Coronary artery (tissue), 2 donors: ENCODE measurements at places on chromosomes 11 and 22.
A peak's percentile ranks its signal among the peaks of the same experiment; 100 is the strongest.

GRCh38 chr11:115456019-115456418, 48.2 kb downstream of the CADM1 start:
- DNase-seq = no peak

GRCh38 chr11:114135737-114136151, 76.2 kb downstream of the ZBTB16 start:
- DNase-seq = no peak

- no peak for DNase-seq
These were observed 827 bp upstream of the TNNT3 start for GRCh38 chr11:1918436-1919315.

DNA sequence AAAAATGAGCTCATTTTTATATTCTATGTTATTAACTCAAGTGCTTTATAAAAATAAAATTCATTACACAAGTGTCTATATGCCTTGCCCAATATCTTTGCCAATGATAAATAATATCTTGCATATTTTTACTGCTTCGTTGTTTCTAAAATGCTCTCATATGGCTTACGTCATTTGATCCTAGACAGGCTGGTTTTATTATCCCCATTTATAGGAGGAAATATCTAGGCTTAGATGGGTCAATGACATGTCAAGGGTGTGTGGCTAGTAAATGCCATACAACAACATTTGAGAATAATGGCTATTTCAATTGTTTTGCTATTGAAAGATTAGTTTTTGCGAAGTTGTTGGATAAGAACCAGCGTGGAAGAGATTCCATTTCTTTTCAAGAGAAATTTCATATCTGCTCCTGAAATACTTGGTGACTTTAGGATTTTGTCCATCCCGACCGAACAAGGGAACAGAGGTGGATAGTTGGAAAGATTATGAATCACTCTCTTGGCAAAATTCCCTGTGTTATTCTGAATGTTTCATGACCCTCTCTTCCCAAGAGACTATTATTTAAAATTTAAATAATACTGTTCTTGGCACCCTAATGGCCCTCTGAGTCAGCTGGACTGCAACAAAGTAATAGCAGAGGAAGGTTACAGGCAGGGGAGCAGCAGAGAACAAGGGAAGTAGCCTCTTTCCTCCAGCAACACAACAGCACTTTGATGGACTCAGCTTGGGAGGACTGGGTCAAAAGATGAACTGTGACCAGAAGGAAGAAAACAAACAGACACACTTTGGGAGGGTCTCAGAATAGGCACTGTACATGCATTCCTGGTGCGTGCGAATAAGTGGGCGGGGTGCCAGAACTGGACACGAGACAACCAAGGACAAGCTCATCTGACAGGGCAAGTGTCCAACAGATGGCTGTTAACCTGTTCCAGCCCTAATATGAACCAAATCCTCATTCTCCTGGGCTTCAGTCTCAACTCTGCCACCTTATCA, 94.5 kb downstream of the ME3 start:
- DNase-seq = no peak

GRCh38 chr11:120747850-120748814, 236.6 kb downstream of the GRIK4 start:
- DNase-seq = no peak

- no peak for DNase-seq
These were observed 20.4 kb upstream of the C11orf87 start for GRCh38 chr11:109401545-109401944.

DNA sequence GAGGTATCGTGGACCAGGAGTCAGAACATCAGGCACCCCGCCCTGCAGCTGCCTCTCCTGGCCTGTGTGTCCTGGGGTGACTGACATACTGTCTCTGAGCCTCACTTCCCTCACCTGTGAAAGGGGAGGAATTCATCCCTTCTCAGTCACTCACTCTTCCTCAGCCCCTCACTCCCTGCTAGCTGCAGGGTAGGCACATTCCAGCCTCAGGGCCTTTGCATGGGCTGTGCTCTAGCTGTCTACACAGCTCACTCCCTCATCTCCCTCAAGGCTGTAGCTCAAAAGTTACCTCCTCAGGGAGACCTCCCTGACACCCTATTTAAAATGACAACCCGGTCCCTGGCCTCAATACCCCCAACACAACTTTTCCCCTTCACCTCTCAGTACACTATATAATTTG, 2.5 kb downstream of the TP53I11 start:
- DNase-seq = no peak

DNA sequence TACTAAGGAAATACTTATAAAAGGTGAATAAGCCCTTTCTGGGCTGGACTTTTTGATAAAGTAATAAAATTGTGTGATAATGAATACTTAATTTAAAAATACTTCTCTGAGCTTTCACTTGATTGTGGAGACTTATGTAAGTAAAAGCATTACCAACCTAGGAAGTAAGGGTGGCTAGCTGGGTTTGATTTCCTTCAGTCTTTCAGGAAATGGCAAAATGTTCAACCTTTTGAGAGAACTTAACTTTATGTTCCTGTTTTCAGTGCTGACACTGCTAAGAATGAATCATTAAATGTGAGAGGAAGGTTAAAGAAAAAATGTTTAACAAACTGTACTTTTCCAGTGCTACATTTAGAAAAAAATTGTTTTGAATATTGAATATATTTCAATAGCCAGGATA, 900.3 kb downstream of the METTL15 start:
- no peak for DNase-seq

GRCh38 chr11:130611791-130612251, 163.4 kb downstream of the ADAMTS15 start:
- DNase-seq = peak; percentile 64

GRCh38 chr11:107359701-107360100, 97.9 kb downstream of the CWF19L2 start:
- DNase-seq = no peak

GRCh38 chr11:79165908-79166307, 274.9 kb downstream of the TENM4 start:
- DNase-seq = no peak
